Ascending aorta (tissue), 2 donors: ENCODE measurements at places on chromosomes 3 and 15. TPM values are rescaled to one million over a fixed set of nuclear protein-coding genes. Genes with fewer than 3 reads are reported as not detected.

DNA sequence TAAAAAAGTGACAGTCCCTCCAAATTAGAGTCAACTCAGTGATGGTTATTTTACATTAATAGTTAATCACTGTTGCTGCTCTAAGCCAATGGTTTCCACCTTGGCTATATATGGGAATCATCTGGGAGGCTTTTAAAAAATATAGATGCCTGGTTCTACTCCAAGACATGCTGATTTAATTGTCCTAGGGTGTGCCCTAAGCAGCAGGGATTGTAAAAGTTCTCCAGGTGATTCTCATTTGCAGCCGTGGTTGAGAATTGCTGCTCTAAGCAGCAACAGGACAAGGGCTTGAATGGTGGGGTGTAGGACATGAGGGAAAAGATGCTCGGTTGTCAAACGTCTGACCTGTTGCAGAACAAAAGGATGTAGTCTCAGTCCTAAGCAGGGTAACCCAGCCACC, 405.1 kb upstream of the MCTP2 start:
- DNase-seq, result no peak

DNA sequence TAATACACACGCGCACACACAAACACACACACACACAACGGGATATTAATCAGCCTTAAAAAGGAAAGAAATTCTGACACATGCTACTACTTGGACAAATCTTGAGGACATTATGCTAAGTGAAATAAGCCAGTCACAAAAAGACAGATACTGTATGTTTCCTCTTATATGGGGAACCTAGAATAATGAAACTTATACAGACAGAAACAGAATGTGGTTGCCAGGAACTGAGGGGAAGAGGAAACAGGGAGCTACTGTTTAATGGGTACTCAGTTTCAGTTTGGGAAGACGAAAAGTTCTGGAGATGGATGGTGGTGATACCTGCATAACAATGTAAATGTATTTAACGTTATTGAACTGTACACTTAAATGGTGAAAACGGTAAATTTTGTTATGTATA, 20.2 kb downstream of the ICE2 start:
- no peak for DNase-seq

DNA sequence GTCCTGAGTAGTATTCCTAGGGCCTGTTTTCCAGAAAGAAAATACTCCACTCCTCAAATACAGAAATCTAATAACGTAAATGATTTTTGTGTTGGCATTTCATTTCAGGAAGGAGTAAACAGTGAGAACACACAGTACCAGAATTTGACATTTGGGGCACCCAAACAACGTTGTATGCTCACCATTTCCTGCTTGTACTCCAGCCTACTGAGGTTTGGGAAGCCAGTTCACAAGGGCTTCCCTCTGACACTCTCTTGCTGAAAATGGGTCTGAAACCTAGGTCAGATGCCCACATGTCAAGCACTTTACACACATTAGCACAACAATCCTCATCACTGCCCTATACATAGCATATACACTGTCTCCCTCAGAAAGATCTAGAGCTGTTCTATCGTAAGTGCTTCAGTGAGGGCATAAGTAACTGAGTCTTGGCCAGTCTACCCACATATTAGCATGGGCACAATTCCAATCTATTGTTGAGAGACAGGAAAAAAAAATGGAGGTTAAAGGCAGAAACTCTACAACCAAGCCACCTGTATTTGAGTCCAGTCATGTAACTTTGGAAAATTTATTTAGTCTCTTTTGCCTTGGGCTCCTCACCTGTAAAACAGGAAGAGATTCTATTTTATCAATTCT, 43.5 kb upstream of the RSL24D1 start:
- DNase-seq, result no peak

- no peak for DNase-seq
Observed at GRCh38 chr3:17795711-17796110, 53.3 kb upstream of the TBC1D5 start.

SAMD7 gene
- total RNA-seq, result not detected

DNA sequence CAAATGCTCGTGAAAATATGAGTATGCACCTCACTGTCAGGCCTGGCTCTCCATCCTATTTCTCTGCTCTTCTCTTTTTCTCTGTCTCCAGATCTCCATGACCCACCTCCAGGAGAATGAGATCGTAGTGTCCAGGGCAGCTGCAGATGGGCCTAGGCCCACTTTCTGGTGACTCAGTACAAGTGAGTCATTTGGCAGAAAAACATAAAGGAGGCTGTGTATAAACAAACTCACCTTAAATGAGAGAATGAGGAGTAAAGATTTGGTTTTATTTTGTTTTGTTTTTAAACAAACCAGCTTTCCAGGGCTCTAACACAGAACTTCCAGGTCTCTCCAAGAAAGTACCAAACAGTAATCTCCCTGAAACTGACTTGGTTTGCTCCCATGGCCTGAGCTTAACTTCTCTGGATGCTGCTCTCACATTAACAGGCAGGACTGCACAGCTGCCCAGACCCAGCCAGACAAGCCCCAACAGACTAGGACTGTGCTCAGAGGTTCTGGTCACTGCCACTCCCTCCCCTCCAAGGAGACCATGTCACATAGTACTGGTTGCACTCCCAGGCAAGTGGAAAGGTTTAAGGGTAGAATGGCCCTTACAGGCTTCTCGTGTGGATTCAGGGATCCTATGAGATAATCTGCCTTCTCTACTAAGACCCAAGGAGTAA, 1.5 kb upstream of the HEG1 start:
- DNase-seq, result no peak

DNA sequence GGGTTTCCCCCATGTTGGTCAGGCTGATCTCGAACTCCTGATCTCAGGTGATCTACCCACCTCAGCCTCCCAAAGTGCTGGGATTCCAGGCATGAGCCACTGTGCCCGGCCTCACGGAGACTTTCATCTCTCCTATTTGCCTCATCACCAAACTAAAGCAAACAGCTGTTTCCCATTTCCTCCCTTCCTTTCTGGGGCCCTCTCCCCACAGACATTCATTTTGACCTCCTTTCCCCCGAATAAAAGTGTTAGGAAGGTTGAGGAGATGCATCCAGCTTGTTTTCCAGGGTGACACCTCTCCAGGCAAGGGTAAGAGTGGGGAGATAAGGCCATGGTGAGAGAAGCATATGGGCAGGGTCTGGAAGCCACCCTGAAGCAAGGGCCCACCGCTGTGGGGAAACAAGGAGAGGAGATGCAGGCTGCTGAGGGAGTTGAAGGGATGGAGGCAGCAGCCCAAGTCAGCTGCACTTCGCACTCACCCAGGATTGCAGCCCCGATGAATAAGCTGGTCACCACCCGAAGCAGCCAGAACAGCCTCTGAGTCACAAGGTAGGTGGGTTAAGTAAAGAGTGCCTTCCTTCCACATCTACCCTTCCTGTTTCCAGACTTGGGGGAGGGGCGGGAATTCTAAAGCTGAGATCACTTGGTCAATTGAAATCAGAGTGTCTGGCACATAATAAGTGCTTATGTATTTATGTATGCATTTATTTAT, 7.7 kb downstream of the DUOXA2 start:
- no peak for DNase-seq

GNAT1 gene
- total RNA-seq, result 4.7 TPM

GRCh38 chr3:71101014-71101413, 482.5 kb downstream of the FOXP1 start:
- DNase-seq, result no peak

CCDC51 gene
- 19.3 TPM for total RNA-seq
